ENCODE measurements at places on chromosomes 13 and 19.
A peak's percentile ranks its signal among the peaks of the same experiment; 100 is the strongest.

GRCh38 chr13:58399263-58399662 lies 767.7 kb downstream of the PCDH17 start:
- no peak for DNase-seq

- DNase-seq = no peak
Observed at GRCh38 chr13:109154966-109155761, 525.8 kb downstream of the MYO16 start.

GRCh38 chr13:32028711-32029110 lies 2.9 kb upstream of the FRY start:
- DNase-seq = no peak

GRCh38 chr13:109372666-109373065 lies 413.7 kb downstream of the IRS2 start:
- no peak for DNase-seq

DNA sequence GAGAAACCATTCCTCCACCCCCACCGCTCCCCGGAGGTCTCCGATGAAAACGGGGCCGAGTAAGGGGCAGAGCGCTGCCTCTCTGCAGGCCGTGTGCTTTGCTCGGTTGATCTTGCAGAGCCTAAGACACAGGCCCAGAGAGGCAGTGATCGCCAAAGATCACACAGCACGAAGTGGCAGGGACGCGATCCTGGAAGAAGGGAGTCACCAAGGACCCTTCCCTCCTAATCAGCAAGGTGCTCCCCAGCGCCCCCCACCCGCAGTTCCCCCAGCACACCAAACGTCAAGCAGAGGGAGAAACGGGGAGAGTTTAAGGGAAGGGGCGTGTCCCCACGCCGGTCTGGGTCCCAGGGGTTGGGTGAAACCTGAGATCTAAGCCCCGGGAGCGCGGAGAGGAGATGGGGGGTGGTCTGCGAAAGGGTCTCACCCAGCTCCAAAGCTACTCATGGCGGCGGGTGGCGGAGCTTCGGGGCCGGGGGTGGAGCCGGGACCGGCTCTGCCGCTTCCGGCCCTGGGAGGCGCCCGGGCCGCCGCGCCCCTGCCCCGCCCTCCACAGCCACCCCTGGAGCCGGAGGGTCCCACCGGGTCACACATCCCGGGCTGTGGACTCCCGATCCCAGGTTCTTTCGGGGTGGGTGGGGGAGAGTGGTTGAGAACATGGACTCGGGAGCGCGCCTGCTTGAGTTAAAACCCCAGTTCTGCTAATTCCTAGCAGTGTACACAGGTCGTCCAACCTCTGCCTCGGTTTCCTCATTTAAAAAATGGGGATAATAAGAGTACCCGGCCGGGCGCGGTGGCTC lies at the start of gene EML2:
TSS of gene EML2 (minus strand) at position 468 of the 800 bp plus-strand sequence. CDS start at position 447, 21 bp downstream.
- DNase-seq = peak; percentile 37

- peak; percentile 98 for DNase-seq
Observed at GRCh38 chr19:13986348-13986904, 19.7 kb downstream of the RFX1 start.

- DNase-seq = no peak
Observed at GRCh38 chr13:99992949-99993351, 11.4 kb downstream of the ZIC2 start.

- DNase-seq = peak; percentile 93
Observed at GRCh38 chr19:1082165-1082927, 12.8 kb downstream of the POLR2E start.

- no peak for DNase-seq
Observed at GRCh38 chr13:99332456-99332855, 25.3 kb upstream of the GPR183 start.

DNA sequence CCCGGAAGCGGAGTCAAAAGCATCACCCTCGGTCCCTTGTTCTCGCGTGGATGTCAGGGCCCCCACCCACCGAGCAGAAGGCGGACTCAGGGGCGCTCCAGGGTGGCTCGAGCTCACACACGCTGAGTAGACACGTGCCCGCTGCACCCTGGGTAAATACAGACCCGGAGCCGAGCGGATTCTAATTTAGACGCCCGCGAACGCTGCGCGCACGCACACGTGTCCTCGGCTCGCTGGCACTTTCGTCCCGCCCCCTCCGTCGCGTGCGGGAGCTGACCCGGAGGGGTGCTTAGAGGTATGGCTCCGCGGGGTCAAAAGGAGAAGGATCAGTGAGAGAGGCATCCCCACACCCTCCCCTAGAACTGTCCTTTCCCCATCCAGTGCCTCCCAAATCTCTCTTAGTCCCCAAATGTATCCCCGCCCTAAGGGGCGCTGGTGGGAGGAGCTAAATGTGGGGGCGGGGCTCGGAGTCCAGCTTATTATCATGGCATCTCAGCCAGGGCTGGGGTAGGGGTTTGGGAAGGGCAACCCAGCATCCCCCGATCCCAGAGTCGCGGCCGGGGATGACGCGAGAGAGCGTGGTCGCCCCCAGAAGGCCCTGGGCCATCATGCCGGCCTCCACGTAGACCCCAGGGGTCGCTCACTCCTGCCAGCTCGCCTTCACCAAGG lies 451 bp upstream of the ICAM5 start:
- DNase-seq = peak; percentile 64

- peak; percentile 17 for DNase-seq
Observed at GRCh38 chr13:19818223-19818842, 35.6 kb upstream of the PSPC1 start.

DNA sequence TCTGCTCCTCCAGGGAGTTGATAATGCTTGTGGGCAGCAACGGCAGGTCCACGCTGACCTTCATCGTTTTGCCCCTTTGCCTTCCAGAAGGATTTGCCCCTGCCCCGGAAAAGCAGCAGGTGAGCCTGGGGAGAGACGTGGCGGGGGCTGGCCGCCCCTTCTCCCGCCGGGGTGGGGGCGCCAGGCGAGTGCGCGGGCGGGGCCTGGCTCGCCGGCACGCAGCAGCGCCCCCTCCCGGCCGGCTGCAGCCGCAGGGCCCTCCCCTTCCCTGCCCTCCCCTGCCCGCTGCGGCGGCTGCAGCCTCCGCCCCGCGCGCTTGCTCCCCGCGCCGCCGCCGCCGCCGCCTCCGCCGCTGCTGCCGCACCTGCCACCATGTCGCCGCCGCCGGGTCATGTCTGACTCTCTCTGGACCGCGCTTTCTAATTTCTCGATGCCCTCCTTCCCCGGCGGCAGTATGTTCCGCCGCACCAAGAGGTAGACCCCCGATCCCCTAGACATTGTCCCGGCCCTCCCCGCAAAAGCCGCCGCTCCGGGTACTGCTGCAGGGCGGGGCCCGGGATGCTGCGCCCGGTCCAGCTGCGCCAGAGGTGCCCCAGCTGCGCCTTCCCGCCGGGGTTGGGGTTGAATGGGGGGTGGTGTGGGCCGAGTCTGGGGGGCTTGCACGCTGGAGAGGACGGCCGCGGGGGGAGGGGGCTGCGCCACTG lies at the start of gene MAST1:
TSS of gene MAST1 (plus strand) at position 334 of the 704 bp plus-strand sequence. CDS start at position 392, 58 bp downstream.
- peak; percentile 38 for DNase-seq

GRCh38 chr19:49971991-49972411 lies 11.0 kb upstream of the SIGLEC11 start:
- no peak for DNase-seq

DNA sequence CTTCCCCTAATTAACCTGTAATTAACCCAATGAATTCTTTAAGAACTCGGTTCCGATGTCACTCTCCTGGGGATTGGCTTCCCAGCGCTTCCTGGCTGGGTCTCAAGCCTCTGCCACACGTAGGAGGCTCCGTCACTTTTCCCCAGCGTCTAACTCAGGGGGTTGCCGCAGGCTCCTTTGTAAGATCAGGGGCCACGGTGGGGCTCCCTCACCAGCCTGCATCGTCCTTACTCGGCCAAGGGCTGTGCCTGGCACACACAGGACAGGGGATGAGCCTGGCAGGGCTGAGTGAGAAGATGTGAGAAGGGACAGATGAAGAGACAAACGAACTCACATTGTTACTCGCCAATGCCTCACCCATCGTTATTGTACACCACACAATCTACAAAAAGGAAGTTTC lies 20.9 kb upstream of the ATP11A start:
- no peak for DNase-seq

DNA sequence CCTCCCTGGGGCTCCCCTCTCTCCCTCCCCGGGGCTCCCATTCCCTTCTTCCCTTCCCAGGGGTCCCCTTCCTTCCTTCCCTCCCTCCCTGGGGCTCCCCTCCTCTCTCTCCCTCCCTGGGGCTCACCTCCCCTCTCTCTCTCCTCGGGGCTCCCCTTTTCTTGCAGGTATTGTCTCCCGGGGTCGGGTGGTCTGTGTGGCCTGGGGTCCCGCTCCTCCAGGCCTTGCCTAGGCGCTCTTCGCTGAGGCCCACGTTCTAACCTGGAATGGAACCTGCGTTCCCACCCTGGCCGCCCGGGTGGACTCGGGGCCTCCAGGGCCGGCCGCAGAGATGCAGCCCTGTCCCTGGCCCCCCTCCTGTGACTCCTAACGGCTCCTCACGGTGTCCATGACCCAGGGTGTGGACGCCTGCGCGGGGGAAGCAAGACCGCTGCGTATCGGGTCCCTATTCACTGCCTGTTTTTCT lies 940 bp upstream of the DCUN1D2 start:
- DNase-seq = no peak

- no peak for DNase-seq
Observed at GRCh38 chr13:42750794-42751193, 30.6 kb upstream of the FAM216B start.

DNA sequence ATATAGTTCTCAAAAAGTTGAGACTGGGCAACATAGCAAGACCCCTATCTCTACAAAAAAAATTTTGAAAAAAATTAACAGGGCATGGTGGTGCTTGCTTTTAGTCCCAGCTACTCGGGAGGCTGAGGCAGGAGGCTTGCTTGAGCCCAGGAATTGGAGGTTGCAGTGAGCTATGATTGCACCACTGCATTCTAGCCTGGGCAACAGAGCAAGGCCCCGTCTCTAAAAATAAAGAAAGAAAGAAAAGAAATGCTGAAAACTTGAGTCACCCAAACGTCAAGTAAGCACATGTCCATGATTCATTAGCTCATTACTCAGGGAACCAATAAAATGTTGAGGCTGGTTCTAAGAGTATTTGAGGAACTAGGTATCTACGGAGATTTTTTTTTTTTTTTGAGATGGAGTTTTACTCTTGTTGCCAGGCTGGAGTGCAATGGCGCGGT lies 33.9 kb upstream of the SEMA6B start:
- DNase-seq = no peak

- no peak for DNase-seq
Observed at GRCh38 chr13:95260031-95260525, 41.2 kb downstream of the ABCC4 start.

Data from CD4-positive, alpha-beta T cell treated with Interferon gamma for 1 hour (primary cell).